ENCODE measurements at places on chromosomes 5 and 9.

DNA sequence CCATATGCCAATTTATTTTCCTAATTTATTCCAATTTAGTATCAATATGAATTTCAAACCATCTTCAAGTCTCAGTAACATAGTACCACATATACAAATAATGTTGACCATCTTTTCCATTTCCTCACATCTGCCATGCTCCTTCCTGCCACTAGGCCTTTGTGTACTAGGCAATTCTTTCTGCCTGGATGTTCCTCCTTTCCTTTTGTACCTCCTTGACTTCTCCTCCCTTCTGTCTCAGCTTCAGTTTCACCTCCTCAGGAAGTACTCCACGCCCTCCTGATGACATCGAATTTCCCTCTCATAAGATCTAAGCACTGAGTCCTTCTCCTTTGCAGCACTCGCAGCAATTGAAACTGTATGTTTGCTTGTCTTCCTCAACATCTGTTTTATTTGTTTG is 53.9 kb downstream of the MEF2C start:
- no peak for DNase-seq

DNA sequence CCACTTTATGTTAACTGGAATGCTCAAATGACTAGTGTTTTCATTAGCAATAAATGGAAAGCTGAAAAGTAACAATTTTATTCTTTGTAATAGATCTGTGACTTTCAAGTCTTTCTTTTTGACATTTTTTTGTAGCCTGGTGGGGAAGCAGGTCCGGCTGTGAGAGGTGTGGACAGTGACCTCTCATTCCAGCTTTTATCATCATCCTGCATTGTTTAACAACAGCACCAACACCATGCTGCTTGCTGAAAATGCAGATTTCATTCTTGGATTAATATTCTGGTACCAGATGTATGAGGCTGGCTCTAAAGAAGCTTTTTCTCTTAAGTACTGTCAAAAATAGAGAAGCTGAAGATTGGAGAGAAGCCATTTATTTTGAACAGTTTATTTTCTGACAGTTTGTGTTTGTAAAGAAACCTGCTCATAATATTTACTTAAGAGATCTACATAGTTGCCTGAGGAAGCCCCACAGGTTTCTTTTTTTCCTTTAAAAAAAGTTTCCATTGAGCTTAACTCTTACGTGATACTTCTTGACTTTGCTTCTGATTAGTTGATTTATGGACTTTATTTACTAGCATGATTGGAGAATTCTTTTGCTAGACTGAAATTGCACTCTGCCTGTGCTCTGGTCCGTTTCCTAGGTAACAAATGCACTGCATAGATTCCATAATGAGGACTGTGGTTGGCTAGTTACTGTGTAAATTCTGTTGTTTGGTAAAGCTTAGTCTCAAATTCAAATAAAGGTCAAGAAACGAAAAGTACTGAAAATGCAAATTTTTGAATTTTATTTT is 3.4 kb downstream of the KIAA1958 start:
- no peak for DNase-seq

GRCh38 chr5:152503206-152503605 is 98.1 kb upstream of the NMUR2 start:
- no peak for DNase-seq

DNA sequence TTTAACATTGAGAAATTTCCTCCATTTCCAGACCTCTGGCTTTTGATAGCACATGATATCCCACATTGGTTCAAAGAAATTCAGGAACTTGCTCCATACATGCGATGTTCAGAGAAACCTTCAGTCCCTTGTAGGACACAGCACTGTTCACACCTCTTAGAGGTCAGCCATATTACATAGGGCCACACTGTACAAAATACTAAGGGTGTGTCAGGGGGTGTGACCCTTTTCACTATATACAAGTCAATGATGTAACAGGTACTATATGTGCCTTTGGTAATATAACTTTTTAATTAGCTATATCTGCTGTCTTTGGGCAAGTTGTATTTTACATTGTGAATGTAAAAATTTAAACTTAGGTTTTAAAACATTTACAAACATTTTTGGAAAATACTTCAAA is 505.5 kb downstream of the ENC1 start:
- DNase-seq: no peak

- no peak for DNase-seq
These were observed 79.0 kb downstream of the ZNF462 start for GRCh38 chr9:106941916-106942315.

GRCh38 chr9:87152256-87152655 is 204.9 kb upstream of the GAS1 start:
- no peak for DNase-seq

- no peak for DNase-seq
These were observed 79.3 kb upstream of the PRLR start for GRCh38 chr5:35309365-35310130.

DNA sequence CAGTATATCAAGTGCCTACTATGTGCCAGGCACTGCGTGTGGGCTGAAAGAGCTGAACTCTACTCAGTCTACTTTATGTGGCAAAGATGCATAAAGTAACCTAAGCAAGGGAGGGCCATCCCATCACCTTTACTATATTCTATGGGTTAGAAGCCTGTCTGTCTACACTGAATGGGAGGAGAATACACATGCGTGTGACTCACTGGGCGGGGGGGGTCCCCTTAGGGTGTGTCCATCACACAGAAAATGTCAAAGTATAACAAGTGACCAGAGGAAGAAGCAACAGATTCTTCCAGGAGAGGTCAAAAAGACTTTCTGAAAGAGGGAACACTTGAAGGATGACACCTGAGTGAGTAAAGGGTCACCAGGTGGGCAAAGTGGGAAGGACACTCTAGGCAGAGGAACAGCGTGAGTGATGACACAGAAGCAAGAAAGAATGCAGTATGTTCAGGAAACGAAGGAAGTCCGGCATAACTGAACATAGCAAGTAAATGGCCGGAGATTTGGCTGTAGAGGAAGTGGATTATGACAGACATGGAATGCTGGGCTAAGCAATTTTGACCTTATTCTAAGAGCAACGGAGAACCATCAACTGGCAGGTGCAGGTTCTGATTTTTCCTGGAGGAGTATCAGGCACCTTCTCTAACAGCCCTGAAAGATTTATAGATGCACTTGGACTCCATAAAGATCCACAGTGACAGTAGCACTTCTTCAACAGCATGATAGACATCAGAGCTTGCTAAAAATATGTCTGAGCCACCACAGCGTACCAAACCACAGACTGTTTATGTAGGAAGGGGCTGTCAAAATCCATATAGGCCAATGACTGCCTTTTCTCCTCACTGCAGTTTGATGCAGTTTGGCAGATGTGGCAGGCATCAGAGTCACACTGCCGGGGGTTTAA is 8.0 kb upstream of the WHRN start:
- no peak for DNase-seq

- no peak for DNase-seq
These were observed at the start of gene IL9 for GRCh38 chr5:135895474-135896006. Gene IL9, minus strand, starts transcription at chr5:135895841. Its CDS starts 25 bp downstream, at chr5:135895816.
